ENCODE measurements at places on chromosomes 3 and 15.

GRCh38 chr3:5186089-5186857 is 1.2 kb upstream of the EDEM1 start:
- DNase-seq, result no peak

DNA sequence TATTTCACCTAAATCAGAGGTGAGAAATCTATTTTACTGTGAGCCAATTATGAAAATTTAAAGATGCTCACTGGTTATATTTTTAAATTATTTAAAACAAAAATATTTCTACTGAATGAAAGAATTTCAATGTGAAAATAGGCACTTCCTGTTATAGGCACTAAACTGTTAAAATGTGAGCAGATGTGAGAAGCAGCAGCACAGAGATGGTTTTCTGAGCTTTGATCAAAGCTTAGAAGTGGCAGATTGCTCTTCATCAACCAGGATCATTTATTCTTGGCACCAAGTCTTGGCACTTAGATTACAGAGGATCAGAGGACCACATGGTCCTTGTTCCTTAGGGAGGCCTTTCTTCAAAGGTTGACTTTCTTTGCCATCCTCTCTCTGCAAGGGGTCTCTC is 18.0 kb upstream of the TSC22D2 start:
- DNase-seq, result no peak

DNA sequence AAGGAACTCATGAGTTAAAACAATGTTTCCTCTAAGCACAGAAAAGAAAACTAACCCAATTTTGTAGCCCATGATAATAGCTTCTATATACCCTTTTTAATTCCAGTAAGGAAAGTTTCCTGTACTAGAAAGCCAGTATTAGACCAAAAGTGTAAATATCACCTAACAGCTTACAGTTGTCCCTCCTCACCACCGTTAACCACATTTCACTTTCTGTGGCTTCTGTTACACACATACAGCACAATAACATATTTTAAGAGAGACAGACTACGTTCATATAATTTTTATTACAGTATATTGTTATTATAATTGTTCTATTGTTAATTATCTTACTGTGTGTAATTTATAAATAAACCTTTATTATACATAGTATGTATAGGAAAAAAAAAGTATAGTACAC is 74.1 kb downstream of the ZNF280D start:
- no peak for DNase-seq

- DNase-seq, result no peak
These were observed 218.8 kb upstream of the STRIT1 start for GRCh38 chr3:155512175-155512866.

- DNase-seq, result no peak
These were observed 170.0 kb downstream of the RAB11A start for GRCh38 chr15:66039117-66039871.

DNA sequence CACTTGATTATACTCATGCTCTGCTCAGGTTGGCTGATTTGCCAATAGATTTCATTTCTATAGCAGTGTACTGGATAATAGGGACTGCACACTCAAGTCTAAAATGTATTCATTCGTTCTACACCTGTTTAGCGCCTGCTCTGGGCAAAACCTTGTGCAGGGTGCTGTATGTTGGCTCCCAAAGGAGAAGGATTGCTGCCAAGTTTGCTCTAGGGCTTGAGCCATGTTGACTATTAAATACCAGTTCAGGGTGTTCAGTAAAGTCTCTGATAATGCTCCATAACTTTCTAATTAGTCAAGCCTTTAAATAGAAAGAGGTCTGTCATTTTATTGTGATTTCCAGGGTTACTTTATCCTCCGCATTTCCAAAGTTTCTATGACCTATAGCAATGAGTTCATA is 470.2 kb downstream of the MAGI1 start:
- DNase-seq, result no peak

GRCh38 chr15:40412095-40412759 is 6.6 kb downstream of the IVD start:
- no peak for DNase-seq

DNA sequence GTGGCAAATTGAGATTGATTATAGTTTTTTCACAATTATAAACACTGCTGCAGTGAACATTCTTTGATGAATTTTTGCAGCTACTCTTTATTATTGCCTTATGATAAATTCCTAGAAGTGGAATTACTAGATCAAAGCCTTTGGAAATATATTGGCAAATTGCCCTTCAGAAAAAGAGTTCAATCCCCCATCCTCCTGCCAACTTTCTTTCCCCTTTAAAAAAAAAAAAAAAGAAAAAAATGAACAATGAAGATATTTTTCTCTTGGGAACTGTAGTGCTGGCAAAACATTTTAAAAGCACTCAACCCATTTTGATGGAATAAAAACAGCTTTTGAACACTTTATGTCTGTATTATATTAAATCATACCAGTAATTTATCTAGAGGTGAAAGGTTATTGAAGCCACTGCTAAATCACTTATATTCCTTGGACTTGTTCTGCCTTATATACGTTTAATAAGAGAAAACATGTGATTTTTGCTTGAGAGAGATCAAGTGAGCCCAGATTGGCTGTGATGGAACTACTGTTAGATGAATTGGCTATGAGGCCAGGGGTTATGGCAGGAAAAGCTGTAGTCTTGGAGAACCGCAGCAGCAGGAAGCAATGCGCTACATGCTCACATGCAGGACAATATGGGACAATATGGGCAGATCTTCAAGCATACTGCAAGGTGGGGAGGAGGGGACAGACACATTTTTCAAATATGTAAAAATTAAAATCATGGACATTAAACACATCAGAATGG is 212.8 kb upstream of the C2CD4B start:
- no peak for DNase-seq

GRCh38 chr3:41198526-41198925 is 779 bp upstream of the CTNNB1 start:
- no peak for DNase-seq

GRCh38 chr15:95718441-95718840 is 612.1 kb upstream of the NR2F2 start:
- DNase-seq, result no peak

DNA sequence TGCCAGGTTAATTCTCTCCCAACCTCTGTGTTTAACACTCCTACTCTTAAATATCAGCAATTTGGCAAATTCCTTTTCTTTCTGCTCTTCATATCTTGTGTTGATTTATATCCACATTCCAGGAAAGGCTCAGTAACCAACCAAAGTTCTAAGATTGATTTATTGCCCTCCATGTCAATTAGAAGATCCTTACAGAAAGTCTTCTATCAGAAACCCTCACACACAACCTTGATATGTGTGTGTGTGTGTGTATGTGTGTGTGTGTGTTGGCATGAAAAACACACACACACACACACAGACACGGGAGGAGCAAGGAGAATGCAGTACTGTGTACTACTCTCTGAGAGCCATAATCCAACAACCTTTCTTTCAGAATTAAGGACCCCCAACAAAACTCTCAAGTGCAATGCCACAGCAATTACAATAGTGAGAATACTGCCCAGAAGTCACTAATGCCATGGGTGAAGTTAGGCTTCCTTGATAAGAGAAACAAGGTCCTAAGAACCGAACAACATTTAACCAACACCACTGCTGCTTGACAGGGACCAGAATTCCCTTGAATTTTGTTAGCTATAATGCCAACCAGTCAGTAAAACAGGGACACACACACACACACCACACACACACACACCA is 1.1 kb downstream of the LSAMP start:
- no peak for DNase-seq

GRCh38 chr3:44342176-44342790 is 3.7 kb downstream of the TCAIM start:
- DNase-seq, result no peak

DNA sequence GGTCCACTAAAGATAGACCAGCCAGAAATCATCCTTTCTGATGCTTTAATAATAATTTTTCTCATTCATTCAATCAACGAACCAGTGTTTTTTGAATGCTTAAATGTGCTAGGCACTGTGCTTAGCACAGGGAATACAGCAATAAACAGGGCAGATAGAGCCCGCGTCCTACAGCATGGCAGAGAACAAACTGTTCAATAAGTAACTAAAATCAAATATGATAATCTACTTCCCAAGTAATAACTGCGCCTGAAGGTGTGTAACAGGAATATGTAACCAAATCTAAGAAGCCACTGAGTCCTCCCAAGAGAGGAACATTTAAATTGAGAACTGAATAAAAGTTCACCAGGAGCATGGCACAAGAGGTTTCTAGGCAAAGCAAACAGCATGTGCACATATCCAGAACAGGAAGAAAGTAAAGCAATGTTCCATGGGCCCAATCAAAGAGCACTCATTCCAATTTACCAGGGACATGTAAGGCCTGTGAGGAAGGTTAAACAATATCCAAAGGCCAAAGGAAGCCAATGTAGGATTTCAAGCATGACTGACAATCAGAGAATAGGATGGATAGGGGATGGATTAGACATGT is 311.0 kb upstream of the RARB start:
- DNase-seq, result no peak

- DNase-seq, result no peak
These were observed 33.4 kb upstream of the RAD18 start for GRCh38 chr3:8996681-8997121.

DNA sequence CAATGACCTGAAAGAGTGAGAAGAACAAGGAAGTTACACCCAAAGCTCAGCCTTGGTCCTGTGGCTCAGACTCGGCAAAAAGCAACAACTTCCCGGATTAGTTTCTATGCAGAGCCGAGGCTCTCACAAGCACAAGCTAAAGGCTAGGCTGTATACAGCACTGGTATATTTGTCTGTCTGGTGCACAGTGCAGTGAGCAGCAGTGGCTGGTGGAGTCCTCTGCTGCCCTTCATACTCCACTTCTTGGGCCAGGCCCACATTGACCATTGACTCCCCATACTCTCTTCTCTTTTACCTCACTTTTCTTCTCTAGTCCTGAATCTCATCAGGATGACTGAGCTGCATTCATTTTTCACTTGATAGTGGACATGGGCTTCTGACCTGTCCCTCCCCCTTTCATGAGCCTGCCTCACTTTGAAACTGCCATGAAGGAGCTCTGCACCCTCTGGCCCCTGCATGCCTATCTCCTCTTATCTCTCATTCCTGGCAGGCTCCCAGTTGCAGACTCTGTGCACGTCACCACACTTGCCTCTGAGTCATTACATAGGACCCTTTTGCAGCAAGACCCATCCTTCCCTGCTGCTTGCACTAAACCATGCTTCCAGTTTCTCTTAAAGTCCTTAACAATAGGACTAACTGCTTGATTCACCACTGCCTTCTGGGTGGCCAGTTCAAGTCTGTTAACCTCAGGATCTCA is 379.3 kb downstream of the NTRK3 start:
- no peak for DNase-seq

- no peak for DNase-seq
These were observed 245.3 kb downstream of the DTWD1 start for GRCh38 chr15:49865925-49866757.

- no peak for DNase-seq
These were observed 31.4 kb downstream of the HPS3 start for GRCh38 chr3:149160754-149161300.

- no peak for DNase-seq
These were observed 21.1 kb downstream of the HAPLN3 start for GRCh38 chr15:88874275-88874674.

- no peak for DNase-seq
These were observed 191.3 kb downstream of the LPP start for GRCh38 chr3:188345223-188345622.

- no peak for DNase-seq
These were observed 44.6 kb downstream of the CORO2B start for GRCh38 chr15:68623301-68623892.

DNA sequence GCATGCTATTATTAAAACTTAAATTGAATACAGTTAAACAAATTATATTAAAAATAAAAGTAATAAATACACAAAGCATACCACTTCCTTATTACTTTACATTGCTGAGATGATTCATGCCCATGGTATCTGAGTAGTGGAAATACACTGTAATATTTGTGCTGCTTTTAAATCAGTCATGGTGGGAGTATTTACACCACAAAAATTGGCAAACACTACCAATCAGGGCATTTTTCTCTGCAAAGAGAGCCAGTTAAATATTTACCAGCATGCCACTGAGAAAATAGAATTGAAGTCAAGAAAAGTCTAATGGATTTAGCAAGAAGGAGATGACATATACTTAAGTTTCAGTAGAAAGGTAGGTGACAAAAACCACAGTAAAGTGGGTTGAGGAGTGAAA is 19.6 kb downstream of the PPARG start:
- DNase-seq, result no peak

DNA sequence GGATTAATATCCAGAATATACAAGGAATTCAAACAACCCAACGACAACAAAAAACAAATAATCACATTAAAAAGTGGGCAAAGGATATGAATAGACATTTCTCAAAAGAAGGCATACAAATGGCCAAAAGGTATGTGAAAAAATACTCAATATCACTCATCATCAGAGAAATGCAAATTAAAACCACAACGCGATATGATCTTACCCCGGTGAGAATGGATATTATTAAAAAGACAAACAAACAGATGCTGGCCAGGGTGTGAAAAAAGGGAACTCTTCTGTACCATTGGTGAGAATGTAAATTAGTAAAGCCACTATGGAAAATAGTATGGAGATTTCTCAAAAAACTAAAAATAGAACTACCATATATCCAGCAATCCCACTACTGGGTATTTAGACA is 43.5 kb upstream of the MEF2A start:
- DNase-seq, result no peak

DNA sequence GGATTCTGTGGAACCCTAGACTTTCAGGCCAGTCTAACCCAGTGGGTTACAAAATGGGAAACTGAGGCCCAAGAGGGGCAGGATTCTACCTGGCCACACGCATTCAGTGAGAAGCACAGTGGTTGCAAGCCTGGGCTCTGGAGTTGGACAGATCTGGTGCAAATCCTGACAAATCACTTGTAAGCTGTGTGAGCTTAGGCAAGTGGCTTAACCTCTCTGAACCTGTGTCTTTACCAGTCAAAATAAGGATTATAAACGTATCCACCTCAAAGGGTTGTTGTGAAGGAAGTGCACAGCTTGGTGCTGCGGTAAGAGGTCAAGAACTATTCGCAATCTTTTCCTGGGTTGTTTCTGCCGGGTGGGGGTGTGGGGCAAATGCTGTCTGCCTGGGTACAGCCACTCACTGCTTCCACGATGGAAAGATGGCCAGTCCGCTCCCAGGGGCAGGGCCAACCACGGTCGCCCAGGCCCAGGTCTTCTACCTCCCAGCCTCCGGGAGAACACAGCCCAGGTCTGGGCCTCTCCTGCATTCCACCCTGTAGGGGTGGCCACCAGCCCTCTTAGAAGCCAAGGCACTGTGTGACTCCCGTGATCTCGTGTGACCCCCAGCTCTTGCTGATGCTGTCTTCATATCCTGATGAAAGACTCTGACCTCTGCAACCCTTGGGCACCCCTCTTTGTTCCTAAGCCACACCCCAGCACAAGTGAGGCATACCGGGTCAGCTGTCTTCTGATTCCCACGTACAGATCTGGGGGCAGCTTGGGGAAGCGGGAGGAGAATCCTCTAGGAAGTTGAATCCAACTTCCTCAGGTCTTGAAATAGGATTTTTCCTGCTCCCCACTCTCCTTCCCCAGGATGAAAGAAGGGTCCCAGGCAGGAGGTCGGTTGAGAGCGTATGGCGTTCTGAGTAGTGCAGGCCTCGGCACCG is 1.5 kb downstream of the CHRNA3 start:
- no peak for DNase-seq

GRCh38 chr15:71237456-71238188 is 122.4 kb downstream of the THSD4 start:
- DNase-seq, result no peak
